ENCODE measurements at places on chromosomes 1 and 21.

- DNase-seq = no peak
These were observed 76.1 kb downstream of the PTPN14 start for GRCh38 chr1:214475331-214475730.

DNA sequence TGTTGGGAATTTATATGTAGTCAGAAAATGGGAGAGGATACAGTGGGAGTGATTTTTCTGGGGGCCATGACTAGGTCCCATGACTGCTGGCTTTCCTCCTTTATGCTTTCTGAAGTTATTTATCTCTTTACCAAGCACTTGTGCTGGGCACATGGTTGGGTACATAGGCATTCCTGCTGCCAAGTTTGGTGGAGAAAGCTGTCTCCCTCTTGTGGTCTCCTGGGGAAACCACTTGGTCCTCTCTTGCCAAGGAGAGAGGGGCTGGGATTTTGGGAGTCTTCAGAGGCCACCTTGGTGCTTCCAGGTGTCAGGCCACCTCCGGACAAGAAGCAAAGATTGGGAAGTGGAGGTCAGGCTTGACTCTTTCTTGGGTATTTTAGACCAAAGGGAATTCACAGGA is 120.2 kb upstream of the KCNE2 start:
- no peak for DNase-seq

DNA sequence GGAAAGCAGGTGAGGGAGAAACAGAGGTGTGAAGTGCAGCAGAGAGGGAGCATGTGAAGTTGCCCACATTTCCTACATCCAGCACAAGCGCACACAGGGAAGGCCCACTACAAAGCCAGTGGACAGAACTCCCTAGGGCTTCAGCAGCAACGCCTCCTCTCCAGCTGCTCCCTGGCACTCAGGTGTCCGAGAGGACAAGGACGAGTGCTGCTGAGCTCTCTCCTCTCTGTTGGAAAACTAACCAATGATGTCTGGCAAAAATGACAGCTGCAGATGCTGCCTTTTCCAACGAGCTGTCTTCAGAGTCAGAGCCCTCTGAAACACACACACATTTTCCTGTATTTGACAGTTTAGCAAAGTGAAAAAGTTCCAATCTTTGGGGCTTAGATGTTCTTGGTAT is 86.8 kb downstream of the HSF2BP start:
- DNase-seq = no peak

GRCh38 chr1:82897549-82897948 is 1096.8 kb downstream of the ADGRL2 start:
- DNase-seq = no peak

DNA sequence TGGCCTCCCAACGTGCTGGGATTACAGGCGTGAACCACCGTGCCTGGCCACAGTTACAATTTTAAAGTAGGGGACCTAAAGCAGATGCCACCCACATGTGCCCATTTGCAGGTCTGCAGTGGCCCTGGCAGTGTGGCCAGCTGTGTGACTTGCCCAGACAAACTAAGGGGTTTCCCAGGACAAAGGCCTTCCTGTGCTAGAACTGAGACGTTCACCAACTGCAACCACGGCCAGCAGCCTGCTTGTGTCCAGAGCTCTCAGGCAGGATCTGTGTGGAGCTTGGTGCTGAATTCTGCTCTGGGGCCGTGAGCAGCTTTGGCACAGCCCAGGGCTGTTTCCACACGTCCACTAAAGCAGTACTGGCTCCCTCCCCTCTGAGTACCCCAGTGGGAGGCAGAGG is 10.6 kb upstream of the PTTG1IP start:
- DNase-seq = no peak

DNA sequence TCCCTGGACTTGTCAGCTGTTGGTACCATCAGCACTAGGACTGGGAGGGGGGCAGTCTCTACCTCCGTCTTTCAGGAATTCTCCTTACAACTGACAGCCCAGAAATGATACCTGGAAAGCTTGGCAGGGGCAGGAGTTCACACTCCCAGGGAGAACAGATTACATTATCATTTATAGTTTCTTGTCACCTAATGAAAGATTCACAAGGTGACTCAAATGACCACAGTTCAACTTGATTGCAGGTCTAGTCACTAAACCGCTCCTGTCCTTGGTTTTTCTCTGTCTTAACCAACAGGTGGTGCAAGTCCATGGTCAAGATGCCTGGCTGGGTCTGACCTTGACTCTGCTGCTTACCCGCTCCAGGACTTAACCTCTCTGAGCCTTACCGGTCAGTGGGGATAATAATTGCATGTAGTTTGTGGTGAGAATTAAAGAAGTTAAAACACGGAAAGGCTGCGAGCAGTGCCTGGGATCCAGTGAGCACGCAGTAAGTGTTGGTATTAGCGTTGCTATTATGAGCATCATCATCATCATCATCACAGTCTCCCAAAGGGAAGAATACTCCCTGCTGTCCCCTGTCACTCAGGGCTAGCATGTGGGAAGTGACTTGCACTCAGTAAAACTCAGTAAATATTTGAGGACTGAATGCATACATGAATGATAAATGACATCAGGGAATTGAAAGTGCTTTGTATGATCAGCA is 125.3 kb upstream of the CD34 start:
- DNase-seq = no peak

GRCh38 chr1:87058343-87058649 is 143.9 kb downstream of the HS2ST1 start:
- no peak for DNase-seq

- no peak for DNase-seq
These were observed 304 bp upstream of the GNG12 start for GRCh38 chr1:67833602-67833940.

DNA sequence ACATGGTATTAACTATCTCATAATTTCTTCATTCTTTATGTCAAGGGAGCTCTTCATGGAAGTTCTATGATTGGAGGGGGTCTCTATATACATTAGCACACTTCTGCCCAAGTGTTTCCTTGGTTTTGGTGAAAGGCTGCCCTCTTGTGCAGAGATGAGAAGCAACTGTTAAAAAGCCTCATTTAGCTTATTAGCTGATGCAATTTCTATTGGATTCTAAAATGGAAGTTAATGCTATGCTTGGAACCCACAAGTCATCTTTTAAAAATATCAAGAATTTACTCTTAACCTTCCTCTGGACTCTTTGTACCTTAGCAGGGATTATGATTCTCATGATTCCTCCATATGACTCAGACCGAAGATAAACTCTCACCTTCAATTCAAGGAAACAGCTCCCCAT is 328.9 kb downstream of the PTBP2 start:
- no peak for DNase-seq

GRCh38 chr1:89945852-89946476 is 48.9 kb upstream of the ZNF326 start:
- no peak for DNase-seq

- DNase-seq = no peak
These were observed 358.1 kb downstream of the LRRIQ3 start for GRCh38 chr1:73839922-73840321.

DNA sequence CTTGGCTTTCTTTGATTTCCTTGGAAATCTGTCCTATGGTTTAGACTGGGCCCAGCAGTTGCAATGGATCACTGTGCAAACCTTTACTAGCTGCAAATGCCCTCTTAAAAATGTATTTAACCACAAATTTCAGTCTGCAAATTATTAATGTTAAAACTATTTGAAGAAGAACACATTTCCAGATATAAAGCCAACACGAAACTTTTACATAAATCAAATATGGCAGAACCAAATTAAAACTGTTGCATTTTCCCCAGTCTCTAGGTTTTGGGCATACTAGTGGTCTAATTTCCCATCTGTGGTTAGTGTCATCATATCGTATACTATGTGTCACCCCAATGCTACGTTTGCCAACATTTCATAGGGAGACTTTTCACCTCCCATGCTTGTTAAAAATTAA is 52.3 kb downstream of the HMCN1 start:
- no peak for DNase-seq

DNA sequence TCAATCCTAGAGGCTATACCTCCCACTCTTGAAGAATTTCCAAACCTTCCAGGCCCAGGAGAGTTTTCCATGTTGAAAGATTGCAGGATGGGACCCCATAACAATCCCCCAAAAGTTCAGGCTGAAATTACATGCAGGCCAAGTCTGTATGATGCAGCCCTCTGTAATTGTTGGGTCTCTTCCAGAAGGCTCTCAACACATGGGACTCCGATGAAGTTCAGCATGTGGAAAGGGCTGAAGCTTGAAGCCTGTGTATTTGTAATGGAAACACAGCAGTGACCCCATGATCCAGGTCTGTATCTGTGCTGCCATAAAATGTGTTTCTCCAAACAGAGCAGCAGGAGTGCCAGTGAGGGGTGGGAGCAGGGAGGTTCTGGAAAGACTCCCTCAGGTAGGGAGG is 202.5 kb upstream of the LYPLAL1 start:
- DNase-seq = no peak

GRCh38 chr1:214067397-214067796 is 79.6 kb downstream of the PROX1 start:
- no peak for DNase-seq

DNA sequence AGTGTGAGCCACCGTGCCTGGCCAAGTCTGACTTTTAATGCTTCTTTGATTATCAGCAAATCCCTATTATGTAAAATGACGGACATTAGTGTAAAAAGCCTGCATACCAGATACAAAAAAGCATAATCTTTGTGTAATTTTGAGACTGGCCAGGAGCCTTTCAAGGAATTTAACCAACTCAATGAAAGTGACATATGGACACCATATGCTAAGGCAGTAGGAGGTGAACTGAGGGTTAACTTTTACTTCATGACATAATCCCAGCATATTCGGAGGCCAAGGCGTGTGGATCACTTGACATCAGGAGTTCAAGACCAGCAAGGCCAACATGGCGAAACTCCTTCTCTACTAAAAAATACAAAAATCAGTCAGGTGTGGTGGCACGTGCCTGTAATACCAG is 94.6 kb downstream of the EIF4G3 start:
- DNase-seq = no peak

- DNase-seq = no peak
These were observed 18.7 kb downstream of the SLC9A1 start for GRCh38 chr1:27136236-27136551.

- no peak for DNase-seq
These were observed 6.3 kb upstream of the PARP1 start for GRCh38 chr1:226414098-226414698.

- no peak for DNase-seq
These were observed 50.6 kb upstream of the HP1BP3 start for GRCh38 chr1:20837554-20838192.

DNA sequence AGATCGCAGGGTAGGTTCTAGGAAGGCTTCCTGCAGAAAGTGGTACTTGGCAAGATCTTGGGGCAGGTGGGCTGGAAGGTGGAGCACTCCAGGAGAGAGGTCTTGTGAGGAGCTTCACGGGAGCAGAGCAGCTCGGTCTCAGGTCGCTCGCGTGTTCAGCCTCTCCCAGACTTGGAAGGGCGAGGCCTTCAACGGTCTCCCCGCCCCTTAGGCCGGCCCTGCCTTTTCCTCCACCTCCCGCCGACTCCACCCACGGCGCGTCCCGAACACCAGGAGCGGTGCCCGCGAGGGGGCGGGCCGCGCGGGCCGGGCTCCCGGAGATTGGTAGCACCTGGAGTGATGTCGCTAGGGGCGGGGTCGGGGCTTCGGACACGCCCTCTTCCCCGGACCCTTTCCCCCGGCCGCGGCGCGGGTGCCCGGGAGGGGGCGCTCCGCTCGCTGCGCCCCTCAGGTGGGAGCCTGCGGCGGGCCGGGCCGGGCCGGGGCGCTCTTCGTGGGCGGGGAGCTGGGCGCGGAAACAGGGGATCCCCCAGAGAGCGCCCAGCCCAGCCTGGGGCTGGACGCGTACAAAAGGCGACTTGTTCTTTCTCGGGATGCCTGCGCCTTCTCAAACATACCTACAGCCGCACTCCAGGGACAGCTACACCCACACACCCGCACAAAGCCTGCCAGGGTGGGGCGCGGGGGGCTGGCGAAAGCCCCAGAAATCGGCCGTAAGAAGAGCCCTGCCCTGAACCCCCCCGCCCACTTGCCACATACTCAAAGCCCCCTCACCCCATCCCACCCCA is 35.5 kb downstream of the AHDC1 start:
- DNase-seq = peak; percentile 82

- DNase-seq = no peak
These were observed 93.1 kb downstream of the HHIPL2 start for GRCh38 chr1:222454782-222455181.

DNA sequence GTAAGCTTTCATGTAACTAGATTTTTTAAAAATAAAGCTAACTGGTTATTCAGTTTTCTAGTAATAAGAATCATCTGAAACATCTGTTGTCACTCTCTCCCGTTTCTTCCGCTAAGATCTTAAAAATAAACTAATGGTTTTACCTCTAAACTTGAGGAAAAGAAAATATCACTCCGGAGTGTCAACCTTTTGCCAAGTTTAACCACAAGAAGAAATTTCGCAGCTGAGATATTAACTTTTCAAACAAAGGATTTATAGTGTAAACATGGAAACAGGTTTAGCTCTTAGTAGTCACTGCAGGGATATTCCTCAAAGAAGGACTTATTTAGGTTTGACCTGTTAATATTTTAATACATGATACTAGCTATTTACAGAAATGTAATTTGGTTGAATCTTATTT is 954.9 kb downstream of the ADGRL2 start:
- DNase-seq = no peak

- no peak for DNase-seq
These were observed 228.4 kb downstream of the RYR2 start for GRCh38 chr1:237270353-237270752.

DNA sequence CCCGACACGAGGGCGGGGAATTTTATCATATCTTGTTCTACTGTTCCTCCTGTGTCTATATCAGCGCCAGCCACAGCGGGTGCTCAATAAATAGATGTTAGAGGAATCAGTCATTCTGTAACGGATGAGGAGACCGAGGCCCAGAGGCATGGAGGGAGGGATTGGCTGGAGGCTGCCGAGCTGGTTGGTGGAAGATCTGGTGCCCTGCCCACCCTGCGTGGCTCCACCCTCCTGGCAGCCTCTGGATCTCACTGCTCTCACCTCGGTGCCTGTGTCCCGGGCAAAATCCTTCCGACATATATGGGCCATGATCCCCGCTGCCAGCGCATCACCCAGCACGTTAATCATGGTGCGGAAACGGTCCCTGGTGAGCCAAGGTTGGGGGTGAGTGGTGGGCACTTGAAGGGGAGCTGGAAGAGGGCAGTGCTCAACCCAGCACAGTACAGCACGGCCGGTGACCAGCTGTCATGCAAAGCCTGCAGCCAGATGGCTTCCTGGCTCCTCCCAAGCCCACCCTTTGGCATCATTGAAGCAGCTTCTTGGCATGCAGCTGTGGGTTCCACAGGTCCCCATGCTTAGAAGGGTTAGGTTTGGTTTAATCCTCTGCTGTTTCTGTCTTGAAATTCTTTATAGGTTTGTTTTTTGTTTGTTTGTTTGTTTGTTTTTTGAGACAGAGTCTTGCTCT is 26.7 kb downstream of the PODN start:
- no peak for DNase-seq

GRCh38 chr21:28793043-28793442 is 199.6 kb downstream of the LTN1 start:
- no peak for DNase-seq
